Activated naive CD8-positive, alpha-beta T cell treated with anti-CD3 and anti-CD28 coated beads, Interleukin-2, amount 50 U/mL, for 16 hours (primary cell): ENCODE measurements at places on chromosomes 2 and 18.

DNA sequence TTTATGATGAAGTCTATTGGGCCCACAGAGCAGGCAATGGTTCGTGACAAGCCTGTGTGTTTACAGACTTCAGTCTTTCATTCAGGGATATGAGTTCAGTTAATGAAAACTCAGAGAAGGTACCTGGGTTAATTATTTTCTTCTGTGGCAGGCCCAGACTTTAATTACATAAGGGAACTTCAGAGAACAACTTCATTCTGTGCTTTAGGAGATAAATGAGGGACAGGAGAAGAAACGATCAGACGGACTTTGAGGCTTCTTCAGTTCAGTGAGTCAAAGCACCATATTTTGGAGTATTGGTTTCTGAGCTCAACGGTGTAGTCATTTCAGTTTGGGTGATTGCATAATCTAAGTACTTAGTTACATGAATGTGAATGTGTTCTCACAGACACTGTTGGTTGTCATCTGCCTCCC lies 203.0 kb upstream of the KCNJ3 start:
- no peak for DNase-seq

GRCh38 chr2:42930025-42930581 lies 137.7 kb upstream of the HAAO start:
- DNase-seq, result no peak

DNA sequence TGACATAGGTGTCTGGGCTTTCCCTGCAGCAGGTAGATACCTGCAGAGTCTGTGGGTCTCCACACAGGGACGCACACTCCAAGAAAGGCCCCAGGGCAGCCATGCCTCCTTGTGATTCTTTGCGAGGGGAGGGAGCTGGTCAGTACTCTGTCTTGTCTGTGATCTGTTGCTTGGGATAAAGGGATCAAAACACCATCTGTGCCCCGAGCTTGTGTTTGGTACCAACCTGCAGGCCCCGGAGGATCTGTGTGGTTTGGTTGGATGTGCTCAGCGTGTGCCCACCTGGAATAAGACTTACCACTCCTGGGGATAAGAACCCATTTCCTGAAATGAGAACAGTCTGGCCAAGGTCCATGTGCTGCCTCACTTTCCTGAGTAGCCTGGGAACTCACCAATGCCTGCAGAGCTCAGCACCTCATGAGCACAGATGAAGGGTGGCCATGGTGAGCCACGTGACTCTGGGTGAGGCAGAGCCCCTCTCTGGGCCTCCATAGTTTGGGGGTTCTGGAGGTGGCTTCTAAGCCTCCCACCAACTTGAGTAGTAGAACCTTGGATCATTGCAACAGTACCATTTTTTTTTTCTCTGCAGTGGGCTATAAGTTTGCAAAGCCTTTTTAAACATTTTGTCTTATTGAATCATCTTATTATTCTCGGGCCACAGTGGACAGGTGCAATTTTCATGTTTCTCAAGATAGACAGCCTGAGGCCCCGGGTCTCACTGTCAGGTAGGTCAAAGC lies 134.8 kb downstream of the DDX1 start:
- no peak for DNase-seq

- DNase-seq, result no peak
Observed at GRCh38 chr2:208783184-208783583, 376.6 kb downstream of the PTH2R start.

DNA sequence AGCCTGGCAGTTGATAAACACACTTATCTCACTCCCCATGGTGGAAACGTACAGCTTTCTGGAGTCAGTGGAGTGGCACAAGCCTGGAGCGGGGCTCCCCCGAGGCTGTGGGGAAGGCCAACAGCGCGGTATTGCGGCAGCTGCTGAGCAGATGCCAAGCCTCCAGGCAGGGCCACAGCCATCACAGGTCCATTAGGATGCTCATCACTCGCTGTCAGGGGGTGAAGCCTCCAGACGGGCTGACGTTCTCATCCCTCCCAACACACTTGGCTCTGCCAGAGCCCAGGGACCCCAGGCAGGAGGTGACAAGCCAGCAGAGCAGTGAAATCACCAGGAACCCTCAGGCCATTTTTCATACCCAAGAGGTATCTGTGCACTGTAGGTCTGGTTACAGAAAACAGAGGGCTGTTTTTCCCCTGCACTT lies 529.2 kb upstream of the KLHL29 start:
- DNase-seq, result no peak
